ENCODE measurements at places on chromosomes 1 and 21.

- peak; percentile 67 for DNase-seq
Measured at GRCh38 chr1:11918799-11919519, 7.3 kb downstream of the KIAA2013 start.

DNA sequence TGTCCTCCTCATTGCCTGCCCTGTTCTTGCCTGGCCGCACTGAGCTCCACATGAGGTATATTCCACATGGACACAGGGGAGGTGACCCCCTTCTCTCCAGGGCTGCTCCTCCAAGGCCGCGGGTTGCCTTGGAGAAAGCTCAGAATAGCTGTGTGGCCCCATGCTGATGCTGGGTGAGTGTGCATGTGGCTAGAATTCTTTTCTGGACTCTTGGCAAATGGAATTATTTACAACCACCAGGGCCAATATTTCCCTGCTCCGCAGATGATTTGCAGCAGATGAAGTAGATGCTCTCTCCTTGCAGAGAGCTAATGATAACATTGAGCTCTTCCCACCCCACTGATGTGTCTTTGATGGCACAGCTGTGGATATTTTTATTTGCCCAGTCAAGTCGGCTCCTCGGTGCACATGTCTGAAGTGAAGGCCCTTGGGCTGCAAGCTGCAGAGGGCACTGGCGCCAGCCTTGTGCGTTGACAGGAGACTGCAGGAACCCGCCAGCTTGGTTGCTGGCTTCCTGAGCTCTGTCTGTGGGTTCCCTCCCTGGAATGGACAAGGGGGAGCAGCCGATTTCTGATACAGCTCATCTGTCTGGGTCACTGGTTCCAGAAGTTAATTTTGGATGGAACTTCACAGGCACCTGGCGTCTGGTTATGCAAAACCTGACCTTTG, 404.7 kb upstream of the VAMP3 start:
- DNase-seq, result no peak

GRCh38 chr1:47865881-47866535, 131.2 kb downstream of the TRABD2B start:
- DNase-seq, result no peak

- no peak for DNase-seq
Measured at GRCh38 chr1:33972676-33973395, 109.0 kb downstream of the HMGB4 start.

GRCh38 chr1:109214695-109215623, 1.2 kb downstream of the SARS1 start:
- DNase-seq, result peak; percentile 88

GRCh38 chr1:19436716-19437476, 48.4 kb downstream of the CAPZB start:
- DNase-seq, result peak; percentile 56

GRCh38 chr1:100299521-100300222, 33.7 kb downstream of the RTCA start:
- DNase-seq, result no peak

GRCh38 chr21:44583800-44584147, 3.4 kb upstream of the KRTAP10-5 start:
- DNase-seq, result no peak

DNA sequence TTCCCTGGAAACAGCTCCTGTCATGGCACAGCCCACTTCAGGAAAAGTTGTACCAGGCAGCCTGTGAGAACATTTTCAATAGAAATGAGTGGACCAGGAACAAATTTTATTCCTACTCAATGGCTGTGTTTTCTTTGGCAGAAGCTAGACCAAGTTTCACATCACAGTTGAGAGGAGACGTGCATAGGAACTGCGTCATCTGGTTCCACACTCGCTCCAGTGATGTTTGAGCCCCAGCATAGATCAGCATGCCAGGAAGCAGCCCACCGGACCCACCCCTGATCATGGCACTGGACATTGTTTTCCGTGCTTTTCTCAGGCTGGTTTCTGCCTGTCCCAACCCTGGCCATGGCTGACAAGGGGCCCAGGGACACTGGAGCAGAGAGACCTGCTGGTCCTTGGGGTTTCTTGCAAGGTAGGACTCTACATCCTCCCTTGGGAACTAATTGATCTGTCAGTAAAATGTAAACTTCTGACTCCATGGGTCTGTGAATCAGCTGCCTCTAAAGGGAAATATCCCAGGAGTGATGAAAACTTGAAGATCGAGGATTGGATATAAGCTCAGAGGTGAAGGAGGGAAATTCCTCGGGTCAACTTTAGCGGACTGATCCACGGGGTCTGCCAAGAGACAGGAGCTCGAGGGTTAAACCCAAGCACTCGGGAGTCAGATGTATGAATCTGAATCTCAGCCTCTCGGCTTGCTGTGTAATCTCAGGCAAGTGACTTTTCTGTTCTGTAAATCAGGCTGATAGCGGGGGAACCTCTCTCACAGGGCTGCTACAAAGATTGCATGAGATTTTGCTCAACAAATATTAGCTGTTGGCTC, 35.7 kb downstream of the NEK2 start:
- DNase-seq, result peak; percentile 84

GRCh38 chr1:179142889-179143299, 61.0 kb downstream of the TOR3A start:
- peak; percentile 95 for DNase-seq

DNA sequence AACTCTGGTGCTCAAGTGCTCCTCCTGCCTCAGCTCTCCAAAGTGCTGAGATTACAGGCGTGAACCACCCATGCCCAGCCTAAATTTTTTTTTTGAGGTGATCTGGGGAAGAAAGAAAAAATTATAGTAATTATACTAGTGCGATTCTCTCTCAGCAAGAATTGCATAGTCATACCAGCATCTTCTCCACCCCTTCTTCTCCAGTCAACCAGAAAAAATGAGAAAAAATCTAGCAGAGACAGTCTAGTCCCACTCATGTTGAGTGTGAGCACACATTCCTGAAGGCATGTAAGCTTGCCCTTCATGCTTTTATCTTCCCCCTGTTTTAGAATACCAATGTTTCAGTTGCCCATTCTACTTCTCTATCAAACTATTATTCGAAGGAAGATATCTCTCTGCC, 207.6 kb downstream of the S1PR1 start:
- no peak for DNase-seq

- DNase-seq, result peak; percentile 15
Measured at GRCh38 chr1:193260896-193261295, 74.5 kb upstream of the B3GALT2 start.

- no peak for DNase-seq
Measured at GRCh38 chr1:199242147-199242546, 603.3 kb downstream of the PTPRC start.

- DNase-seq, result no peak
Measured at GRCh38 chr1:15224259-15224869, 22.7 kb upstream of the FHAD1 start.

GRCh38 chr1:155125946-155126555, 1.6 kb upstream of the EFNA1 start:
- DNase-seq, result peak; percentile 30

DNA sequence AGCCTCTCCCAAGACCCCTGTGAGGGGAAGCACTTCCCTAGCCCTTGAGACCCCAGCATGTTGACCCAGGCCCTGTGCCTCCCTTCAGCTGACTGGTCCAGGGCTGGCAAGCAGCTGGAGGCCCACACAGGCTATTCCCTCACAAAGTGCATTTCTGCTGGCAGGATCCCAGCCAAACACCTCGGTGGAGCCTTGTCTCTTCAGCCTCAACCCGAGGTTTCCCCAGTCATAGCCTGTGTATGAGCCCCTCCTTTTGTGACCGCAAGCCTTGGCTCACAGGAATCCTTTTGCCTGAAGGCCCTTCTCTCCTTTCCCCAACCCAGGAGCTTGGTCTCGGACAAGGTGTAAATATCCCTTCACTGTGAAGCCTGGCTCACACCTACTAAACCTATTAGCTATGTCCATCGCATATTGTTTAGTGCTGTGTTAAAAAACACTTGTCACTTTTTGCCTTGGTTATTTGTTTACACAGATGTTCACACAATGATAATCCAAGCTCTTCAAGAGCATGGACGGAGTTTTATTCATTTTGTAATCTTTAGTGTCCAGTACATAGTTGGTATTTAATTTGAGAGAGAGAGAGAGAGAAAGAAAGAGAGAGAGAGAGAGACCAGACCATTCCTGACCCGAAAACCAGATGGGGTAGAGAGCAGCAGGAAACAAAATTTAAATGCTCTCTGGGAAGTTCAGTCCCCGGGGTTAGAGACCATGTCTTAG, 8.5 kb upstream of the CD247 start:
- DNase-seq, result no peak

All from fibroblast of gingiva (primary cell).